ENCODE measurements at places on chromosomes 3 and 15. TPM values are rescaled to one million over a fixed set of nuclear protein-coding genes. Genes with fewer than 3 reads are reported as not detected.

INSYN1 gene
- 1.6 TPM for total RNA-seq

IL20RB gene
- 1.2 TPM for total RNA-seq

ZIC1 gene
- total RNA-seq = not detected

SLC24A5 gene
- total RNA-seq = not detected

KLHL40 gene
- total RNA-seq = not detected

RARRES1 gene
- total RNA-seq = 7.0 TPM

- DNase-seq = no peak
- peak overlapping the region; percentile 20 for H3K27ac ChIP-seq
- no peaks in the 10 kb centered on the region for H3K27me3 ChIP-seq
- H3K4me3 ChIP-seq = no peak overlapping the region
Observed at GRCh38 chr15:68972201-68973065, 42.1 kb upstream of the NOX5 start.

DNA sequence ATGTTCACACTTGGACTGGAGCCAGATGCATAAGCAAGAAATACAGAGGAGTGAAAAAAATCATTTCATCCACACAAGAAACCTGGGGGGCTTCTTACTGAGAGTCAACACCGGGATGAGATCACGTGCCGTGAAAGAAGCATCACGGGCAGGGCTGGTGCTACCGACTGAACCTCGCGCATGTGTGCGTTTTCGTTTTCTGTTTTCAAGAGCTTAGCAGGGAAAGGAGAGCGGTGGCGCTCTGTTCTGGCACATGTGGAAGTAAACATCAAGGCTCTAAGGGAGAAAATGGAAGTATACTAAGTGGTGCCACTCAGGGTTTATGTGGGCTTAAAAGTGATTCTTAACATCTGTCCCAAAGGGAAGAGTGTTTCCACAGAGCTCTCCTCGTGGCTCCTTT lies 55.9 kb downstream of the VGLL4 start:
- H3K36me3 ChIP-seq = no peaks in the 10 kb centered on the region
- no peaks in the 10 kb centered on the region for H3K27me3 ChIP-seq
- peaks cover 40% of the 10 kb centered on the region for H3K4me1 ChIP-seq
- no peak overlapping the region for H3K27ac ChIP-seq

GRCh38 chr15:79090487-79091203 lies at the start of gene RASGRF1:
RASGRF1 (minus strand) TSS chr15:79090780; CDS start chr15:79090498, 282 bp downstream.
- H3K27me3 ChIP-seq = peaks cover 51% of the 10 kb centered on the region
- DNase-seq = no peak
- no peaks in the 10 kb centered on the region for H3K36me3 ChIP-seq
- no peaks in the 10 kb centered on the region for H3K4me1 ChIP-seq
- H3K4me3 ChIP-seq = no peak within 1 kb of the TSS

DNA sequence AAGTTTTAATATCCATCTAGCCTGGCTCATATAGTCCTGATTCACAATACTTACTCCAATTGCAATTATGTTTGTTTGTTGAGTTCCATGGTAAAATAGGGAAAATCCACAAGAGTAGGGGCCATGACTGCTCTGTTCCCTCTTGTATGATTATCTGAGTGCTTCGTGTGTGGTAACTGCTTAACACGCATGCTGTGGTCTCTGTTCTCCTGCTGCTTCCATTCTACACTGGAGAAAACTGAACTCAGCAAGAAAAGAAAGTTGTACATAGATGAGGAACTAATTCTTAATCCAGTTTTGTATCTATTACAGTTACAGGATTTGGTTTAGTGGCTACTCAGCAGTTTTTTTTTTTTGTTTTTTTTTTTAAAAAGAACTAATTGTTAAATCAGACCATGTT lies 223.0 kb upstream of the SATB1 start:
- no peak overlapping the region for H3K27ac ChIP-seq
- DNase-seq = no peak
- no peak overlapping the region for H3K4me3 ChIP-seq
- H3K27me3 ChIP-seq = no peaks in the 10 kb centered on the region
- no peaks in the 10 kb centered on the region for H3K4me1 ChIP-seq
- H3K36me3 ChIP-seq = no peaks in the 10 kb centered on the region

DNA sequence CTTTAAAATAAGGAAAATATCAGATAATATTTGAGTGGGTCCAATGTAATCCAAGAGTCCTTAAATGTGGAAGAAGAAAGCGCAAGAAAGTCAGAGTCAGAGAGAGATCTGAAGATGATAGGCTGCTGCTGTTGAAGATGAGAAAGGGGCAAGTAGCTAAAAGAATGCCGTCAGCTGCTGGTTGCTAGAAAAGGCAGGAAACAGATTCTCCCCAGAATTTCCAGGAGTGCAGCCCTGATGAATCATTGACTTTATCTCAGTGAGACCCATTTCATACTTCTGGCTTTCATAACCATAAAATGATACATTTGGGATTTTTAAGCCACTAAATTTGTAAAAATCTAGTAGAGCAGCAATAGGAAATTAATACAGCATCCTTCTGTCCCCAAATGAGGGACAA lies 7.5 kb upstream of the CHMP2B start:
- H3K27ac ChIP-seq = no peak overlapping the region
- no peaks in the 10 kb centered on the region for H3K27me3 ChIP-seq
- H3K4me3 ChIP-seq = no peak overlapping the region
- no peak for DNase-seq
- H3K36me3 ChIP-seq = no peaks in the 10 kb centered on the region

- H3K4me1 ChIP-seq = no peaks in the 10 kb centered on the region
- H3K4me3 ChIP-seq = no peak overlapping the region
- no peak for DNase-seq
- no peaks in the 10 kb centered on the region for H3K36me3 ChIP-seq
- no peak overlapping the region for H3K27ac ChIP-seq
Observed at GRCh38 chr3:41064526-41064925, 134.8 kb upstream of the CTNNB1 start.

DNA sequence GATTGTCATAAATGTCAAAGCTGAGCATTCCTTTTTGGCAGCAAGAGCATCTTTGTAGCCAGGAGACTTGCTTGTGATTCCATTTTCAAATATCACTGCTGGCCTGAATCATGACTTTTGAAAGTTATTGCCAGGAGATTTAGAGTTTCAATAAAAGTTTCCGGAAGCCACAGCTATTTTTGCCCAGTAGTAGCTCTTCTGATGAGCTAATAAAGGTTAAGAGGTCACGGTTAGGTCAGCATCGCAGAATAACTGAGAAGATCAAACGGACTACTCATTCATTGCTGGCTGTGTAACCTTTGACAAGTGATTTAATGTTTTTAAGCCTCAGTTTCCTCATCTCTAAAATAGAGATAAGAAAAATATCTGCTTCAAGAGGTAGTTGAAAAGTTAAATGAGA lies 105.1 kb upstream of the ETV5 start:
- H3K27ac ChIP-seq = peak overlapping the region; percentile 46
- H3K4me3 ChIP-seq = no peak overlapping the region
- no peaks in the 10 kb centered on the region for H3K36me3 ChIP-seq
- peak; percentile 47 for DNase-seq

GRCh38 chr3:72318504-72319193 lies 529.6 kb downstream of the SHQ1 start:
- no peak for DNase-seq
- H3K36me3 ChIP-seq = no peaks in the 10 kb centered on the region
- no peaks in the 10 kb centered on the region for H3K4me1 ChIP-seq
- no peaks in the 10 kb centered on the region for H3K27me3 ChIP-seq

DNA sequence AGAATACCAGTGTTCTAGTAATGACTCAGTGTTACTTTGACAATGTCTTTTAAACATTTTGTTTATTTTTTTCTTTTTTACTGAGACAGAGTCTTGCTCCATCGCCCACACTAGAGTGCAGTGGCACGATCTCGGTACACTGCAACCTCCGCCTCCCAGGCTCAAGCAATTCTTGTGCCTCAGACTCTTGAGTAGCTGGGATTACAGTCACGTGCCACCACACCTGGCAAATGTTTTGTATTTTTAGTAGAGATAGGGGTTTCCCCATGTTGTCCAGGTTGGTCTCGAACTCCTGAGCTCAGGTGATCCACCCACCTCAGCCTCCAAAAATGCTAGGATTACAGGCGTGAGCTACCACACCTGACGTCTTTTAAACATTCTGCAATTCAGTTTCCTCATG lies 15.7 kb downstream of the AQR start:
- DNase-seq = no peak
- no peak overlapping the region for H3K27ac ChIP-seq
- H3K4me1 ChIP-seq = no peaks in the 10 kb centered on the region
- no peak overlapping the region for H3K4me3 ChIP-seq
